Naive B cell (primary cell): ENCODE measurements at places on chromosomes 2 and 18. TPM values are rescaled to one million over a fixed set of nuclear protein-coding genes. Genes with fewer than 3 reads are reported as not detected.

The NOSTRIN gene
- not detected for polyA plus RNA-seq

The LOXHD1 gene
- not detected for polyA plus RNA-seq

The IL1RL2 gene
- polyA plus RNA-seq, result not detected

The SAG gene
- not detected for polyA plus RNA-seq

The BMP10 gene
- not detected for polyA plus RNA-seq

The CAPN14 gene
- 0.51 TPM for polyA plus RNA-seq

The FAM237A gene
- not detected for polyA plus RNA-seq

The UGT1A10 gene
- not detected for polyA plus RNA-seq

The TNFRSF11A gene
- not detected for polyA plus RNA-seq
